Thymus (tissue), 14 donors: ENCODE measurements at places on chromosomes 2 and 18. TPM values are rescaled to one million over a fixed set of nuclear protein-coding genes. Genes with fewer than 3 reads are reported as not detected.
A peak's percentile ranks its signal among the peaks of the same experiment; 100 is the strongest.

GRCh38 chr18:75937306-75937705 lies 509.8 kb upstream of the SMIM21 start:
- no peak for DNase-seq

DNA sequence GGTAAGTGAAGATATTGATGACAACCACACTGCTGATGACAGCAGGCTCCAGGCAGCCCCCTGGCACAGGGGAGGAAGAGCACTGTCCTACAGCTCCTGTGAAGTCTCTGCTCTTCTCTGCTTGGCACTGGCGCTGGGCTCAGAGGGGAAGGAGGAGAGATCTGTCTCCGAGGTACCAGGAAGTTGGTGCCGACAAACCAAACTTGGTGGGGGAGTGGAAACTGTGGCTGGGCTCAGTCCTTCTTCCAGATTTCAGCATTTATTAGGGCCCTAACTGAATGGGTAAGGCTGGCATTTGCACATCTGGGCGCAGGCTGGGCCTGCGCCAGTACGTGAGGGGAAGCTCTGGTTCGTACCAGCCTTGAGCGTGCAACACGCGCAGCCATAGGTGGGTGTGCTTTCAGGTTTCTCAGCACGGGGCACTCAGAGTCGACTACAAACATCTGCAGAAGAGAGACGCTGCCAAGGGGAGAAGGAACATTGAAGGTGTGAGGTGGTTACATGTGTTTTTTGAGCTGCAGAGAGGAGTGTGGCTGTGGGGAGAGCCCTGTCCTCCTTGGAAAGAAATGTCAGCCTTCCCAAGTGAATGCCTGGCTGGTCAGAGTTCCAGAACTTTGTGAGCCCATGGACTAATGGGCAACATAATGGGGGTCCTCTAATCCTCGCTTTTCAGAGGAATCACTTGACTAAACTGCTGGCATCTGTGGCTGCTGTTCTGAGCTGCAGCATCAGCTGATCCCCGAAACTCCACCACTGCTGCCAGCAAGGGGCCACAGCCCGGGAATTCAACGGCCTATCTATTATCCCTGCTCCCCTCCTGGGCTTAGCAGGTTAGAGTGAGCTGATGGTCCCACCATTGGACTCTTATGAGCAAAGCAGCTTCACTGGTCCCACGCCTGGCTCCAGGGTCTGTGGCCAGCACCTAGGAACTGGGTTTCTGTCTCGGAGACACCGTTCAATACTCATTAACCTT lies 55.2 kb upstream of the SEMA4C start:
- peak; percentile 51 for DNase-seq

DNA sequence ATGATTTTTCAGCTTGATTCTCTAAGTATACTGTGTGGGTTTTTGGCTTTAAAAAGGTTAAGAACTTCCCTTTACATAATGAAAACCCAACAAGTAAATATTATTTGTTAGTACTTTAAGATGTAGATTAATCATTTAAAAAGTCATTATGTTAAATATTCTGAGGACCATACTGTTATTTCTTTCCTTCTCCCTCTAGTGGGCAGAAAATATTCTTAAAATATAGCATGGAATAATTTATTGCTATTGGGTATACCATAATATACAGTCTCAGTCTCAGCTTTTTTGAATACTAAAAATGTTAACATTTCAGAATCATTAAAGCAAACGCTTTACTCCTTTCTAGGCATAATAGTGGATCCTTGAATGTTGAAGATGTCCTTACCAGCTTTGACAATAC lies 28.1 kb downstream of the CAMKMT start:
- DNase-seq = no peak

DNA sequence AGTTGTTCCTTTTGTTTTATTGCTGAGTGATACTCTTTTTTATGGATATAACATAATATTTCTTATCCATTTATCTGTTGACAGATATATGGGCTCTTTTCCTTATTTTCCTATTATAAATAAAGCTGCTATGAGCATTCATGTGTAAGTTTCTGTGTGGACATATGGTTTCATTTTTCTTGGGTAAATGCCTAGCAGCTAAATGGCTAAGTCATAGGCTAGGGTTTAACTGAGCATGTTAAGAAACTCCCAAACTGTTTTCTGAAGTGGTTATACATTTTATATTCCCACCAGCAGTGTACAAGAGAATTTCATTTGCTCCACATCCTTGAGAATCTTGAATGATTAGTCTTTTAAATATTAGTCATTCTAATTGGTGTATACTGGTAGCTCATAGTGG lies 786.6 kb upstream of the CDH2 start:
- no peak for DNase-seq

DNA sequence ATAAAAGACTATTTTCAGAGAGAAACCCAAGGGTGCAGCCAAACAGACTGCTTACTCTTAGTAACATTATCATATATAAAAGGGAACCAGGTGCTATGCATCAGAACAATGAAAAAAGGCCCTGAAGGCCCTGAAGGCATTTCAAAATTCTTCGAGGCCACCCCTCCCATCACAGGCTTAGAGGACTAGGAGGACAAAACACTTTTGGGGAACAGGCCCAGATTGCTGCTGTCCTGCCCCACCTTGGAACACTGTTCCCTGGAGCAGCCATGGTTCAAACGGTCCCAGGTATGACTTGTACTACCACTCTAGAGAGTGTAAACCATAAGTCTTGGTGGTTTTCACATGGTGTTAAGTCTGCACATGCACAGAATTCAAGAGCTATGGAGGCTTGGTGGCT lies 2183.1 kb upstream of the CELF4 start:
- DNase-seq = no peak

DNA sequence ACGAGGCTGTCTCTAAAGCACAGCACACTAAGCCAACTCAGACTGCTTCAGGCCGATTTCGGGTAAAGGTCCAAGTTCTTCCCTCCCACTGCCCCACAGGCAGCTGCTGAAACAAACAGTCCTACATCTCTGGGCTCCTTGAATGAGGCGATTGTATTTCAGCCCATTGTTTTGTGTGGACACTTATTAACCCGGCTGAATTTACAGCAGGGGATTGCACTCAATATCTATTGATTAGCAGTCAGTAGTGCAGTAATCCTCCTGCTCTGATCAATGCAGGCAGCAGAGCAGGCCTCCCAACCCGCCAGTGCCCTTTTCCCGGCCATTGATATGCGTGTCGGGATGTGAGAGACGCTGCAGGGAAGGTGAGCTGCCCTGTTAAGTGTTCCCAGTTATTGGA lies 330.1 kb downstream of the CMPK2 start:
- DNase-seq = no peak

DNA sequence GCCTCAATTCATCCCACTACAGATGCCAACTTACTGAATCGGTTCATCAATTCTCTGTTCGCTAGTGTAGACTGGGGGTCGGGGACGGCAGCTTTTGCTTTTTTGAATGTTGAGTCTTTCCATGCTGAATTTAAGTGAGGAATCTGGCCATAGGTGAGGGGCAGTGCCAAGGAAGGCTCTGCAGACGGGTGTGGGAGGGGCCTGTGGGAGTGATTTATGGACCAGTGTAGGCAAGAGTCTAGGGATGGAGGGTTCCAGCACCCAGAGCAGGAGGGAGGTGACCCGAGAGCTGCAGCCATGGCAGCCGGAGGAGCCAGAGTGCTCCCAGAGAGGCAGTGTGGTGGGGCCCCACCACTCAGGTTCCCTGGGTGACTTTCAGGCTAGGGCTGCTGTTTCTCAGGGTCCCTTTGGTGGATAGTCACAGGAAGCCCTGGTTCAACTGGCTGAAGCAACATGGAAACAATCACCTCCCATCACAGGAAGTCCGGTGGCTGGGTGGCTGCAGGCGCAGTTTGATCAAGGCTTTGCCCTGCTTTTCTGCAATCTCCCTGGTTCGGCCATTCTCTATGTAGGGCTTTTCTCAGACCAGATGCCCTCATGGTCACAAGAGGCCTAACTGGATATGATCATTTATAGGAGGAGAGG lies 16.9 kb upstream of the TEX44 start:
- DNase-seq = no peak

DNA sequence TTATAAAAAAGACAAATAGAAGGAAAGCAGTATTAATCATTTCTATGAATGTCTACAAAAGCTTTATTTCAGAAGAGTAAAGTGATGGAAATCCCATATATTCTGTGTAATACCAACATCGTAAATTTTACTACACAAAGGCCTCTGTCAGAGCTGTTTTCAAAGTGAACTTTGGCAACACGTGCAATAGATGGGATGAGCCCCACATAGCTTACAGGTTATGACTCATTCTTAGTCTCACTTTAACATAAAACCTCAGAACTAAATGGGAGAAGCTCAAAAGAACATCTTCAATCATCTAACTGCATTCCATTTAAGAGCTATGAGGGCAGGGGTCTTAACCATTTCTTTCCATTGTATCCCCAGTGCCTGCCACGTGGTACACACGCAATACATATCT lies 11.5 kb downstream of the VPS4B start:
- no peak for DNase-seq

GRCh38 chr2:180040146-180040925 lies 33.2 kb upstream of the CWC22 start:
- no peak for DNase-seq

- DNase-seq = no peak
Observed at GRCh38 chr2:130949954-130950353, 113.2 kb downstream of the ARHGEF4 start.

DNA sequence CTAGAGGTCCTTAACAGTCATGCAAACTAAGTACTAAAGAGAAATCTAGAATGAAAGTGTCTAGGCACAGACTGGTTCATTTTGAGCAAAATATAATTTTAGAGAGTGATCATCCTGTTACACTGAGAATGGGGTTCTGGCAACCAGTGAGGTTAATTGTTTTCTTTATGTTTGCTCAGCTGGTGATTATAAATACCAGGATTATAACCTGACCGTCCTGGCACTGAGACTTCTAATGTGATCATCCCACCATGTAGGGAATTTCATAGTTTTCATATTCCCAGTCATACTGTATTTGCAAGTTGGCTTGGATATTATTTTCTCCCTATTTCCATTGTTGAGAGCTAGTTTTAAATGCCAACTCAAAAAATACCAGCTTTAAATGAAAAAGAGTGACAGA lies 852.5 kb upstream of the LRATD1 start:
- no peak for DNase-seq

DNA sequence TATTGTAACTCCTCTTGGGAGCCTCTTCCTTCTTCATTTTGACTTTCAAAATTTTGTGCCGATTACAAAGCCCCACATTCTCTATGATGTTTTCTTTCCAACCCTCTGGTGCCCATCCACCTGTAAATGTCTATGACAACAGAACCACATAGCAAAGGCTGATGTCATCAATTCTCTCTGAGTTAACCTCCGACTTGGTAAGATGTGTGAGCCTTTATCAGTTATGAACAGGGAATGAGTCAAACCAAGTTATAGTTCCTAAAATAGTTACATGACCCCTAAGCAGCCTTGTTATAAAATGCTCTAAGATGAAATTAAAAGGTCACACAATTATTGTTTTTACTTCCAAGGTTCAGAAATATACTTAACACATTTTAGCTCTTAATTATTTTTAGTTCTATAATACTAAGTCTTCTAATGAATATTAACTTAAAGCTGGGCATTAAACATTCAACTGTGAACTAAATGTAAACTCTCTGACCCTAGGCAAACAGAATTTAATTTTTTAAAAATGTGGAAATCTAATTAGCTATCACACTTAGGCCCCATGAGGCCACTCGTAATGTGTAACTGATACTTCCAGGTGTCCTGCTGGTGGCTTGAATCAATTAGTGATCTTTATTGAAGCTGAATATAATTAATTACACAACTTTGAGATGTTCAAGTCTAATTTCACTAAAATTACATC lies 102.3 kb upstream of the CYRIA start:
- no peak for DNase-seq

DNA sequence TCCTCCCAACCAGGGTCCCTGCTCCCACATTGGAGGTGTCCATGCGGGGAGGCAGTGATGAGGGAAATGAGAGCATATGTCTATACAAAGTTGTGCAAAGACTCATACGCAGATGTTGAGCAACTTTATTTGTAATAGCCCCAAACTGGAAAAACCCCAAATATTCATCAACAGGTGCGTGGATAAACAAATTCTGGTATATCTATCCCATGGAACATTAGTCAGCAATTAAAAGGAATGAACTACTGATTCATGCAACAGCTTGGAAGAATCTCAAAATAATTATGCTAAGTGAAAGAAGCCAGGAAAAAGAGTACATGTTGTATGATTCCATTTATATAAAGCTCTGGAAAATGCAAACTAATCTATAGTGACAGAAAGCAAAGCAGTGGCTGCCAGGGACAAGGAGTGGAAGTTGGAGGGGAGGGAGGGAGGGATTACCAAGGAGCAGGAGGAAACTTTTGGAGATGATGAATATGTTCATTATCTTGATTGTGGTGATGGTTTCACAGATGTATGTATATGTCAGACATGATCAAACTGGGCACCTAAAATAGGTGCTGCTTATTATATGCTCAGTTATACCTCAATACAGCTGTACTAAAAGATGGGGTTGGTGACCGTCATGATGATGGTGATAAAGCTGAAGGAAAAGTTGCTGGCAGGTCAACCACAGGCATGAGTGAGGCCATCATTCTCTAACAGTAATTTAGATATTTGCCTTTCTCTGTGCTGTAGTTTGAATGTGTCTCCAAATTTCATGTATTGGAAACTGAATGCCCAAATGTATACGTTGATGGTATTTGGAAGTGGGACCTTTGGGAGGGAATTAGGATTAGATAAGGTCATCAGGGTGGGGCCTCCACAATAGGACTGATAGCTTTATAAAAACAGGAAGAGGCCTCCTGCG lies 270.9 kb downstream of the CYP26B1 start:
- no peak for DNase-seq

DNA sequence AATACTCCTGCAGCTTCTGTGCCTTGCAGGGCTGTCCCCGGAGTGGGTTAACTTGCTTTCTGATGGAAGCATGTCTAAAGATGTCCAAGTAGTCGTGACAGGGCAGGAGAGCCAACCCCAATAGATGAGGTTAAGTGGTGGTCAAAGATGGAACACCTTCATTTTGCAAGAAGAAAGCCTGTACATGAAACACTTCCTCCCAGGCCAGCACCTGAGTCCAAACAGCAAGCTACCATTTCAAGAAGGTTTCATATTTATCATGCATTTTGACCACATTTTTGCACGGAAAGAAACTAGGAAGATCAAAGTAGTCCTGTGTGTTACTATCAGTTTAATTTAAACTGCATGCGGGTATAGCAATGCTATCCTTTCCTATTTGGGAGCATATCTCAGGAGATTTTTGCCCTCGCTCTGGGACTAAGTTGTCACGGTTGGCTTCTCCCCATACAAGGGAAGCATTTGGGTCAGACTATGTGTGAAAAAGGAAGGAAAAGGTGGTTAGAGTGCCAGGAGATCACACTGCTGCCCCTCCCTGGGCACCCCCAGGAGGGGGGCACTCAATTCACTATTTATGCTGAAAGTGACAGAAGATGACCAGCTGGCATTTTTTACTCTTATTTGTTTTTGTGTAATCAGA lies 187.6 kb downstream of the ZNF521 start:
- DNase-seq = no peak

The HOXD4 gene
- polyA plus RNA-seq = 1.0 TPM

The PRKAG3 gene
- polyA plus RNA-seq = 0.07 TPM

The DPP10 gene
- polyA plus RNA-seq = 0.02 TPM

The VIL1 gene
- polyA plus RNA-seq = 0.16 TPM

The EPB41L3 gene
- 31.9 TPM for polyA plus RNA-seq

The FAM237A gene
- 0.18 TPM for polyA plus RNA-seq
